ENCODE measurements at places on chromosomes 11 and 22.

DNA sequence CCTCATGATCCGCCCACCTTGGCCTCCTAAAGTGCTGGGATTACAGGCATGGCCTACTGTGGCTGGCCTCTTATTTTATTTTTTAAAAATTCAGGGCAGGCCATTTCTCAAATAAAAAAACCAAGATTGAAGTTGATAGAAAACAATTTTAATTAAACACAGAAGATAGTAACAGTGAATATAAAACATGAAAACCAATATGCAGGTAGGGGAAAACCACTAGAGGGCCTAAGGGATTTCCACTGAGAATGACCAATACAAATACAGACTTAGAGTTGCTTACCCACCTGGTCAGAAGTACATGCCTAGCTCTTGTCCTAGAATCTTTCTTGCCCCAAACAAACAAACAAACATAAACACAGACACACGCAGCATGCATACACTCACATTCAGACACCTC lies 1.7 kb upstream of the RTCB start:
- DNase-seq = no peak

DNA sequence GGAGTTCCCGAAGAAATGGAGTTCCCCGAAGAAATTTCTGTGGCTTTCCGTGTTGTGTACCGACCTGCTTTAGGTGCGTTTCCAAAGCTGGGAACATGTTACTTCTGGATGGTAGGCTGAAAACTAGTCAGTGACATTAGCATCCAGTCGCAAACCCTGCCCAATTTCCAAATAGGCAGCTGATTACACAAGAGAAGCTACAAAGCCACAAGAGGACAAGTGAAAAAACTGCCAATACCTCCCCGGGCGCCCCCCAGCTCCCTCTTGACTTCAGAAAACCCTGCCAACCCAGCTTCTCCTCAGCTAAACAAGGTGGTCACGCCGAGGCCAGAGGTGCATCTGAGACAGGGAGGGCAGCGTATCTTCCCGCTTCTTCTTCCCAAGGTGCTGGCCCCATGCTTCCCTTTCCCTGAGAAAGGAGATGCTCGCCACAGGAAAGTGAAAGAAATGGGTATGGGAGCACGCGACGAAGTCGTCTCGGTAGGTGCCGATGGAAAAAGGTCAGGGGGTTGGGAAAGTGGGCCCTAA lies 551 bp downstream of the AGBL2 start:
- peak; percentile 30 for DNase-seq

GRCh38 chr11:60018058-60018457 lies 1.1 kb downstream of the OOSP4B start:
- no peak for DNase-seq

DNA sequence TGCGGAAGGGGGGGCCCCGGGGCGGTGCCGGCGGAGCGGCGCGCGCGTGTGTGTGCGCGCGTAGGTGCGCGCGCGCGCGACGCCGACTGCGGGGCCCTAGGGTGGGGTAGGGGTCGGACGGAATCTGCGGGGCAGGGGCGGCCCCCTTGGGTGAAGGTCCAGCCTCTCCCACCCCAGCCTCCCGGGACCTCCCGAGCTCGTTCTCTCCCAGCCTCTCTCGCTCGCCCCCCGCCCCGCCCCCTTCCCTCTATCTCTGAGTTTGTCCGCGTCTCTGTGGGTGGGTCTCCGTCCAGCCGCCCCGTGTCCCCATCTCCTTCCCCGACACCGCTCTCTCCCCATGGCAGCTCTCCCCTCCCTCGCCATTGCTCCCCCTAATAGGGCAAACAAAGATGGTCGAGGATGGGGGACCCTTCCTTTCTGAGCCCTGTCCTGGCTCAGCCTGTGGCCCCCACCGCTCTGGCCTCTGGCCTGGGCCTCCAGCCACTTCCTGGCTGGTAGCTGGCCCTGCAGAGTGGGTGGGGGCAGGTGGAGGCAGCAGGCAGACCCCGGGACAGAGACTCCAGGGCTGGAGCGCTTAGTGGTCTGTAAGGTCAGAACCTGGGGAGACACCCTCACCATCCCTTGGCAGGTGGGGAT lies 33.0 kb upstream of the PRR5 start:
- DNase-seq = no peak

DNA sequence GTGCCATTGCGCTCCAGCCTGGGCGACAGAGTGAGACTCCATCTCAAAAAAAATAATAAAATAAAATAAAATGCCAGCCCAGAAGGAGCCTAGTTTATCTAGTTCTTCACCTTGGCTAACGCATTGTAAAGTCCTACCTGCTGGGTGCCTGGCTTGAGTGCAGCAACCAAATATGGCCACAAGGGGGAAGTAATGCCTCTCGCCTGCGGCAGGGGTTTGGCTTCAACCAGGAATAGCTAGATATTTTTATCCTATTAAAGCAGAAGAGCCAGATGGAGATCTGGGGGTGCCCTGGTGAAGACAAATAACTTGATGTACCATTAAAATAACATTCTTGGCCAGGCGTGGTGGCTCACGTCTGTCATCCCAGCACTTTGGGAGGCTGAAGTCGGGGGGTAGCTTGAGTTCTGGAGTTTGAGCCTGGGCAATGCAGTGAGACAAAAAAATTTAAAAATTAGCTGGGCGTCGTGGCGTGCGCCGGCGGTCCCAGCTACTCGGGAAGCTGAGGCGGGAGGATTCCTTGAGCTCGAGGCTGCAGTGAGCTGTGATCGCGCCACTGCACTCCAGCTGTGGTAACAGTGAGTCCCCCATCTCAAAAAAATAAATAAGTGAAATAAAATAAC lies 20.6 kb upstream of the PLEKHB1 start:
- peak; percentile 79 for DNase-seq

DNA sequence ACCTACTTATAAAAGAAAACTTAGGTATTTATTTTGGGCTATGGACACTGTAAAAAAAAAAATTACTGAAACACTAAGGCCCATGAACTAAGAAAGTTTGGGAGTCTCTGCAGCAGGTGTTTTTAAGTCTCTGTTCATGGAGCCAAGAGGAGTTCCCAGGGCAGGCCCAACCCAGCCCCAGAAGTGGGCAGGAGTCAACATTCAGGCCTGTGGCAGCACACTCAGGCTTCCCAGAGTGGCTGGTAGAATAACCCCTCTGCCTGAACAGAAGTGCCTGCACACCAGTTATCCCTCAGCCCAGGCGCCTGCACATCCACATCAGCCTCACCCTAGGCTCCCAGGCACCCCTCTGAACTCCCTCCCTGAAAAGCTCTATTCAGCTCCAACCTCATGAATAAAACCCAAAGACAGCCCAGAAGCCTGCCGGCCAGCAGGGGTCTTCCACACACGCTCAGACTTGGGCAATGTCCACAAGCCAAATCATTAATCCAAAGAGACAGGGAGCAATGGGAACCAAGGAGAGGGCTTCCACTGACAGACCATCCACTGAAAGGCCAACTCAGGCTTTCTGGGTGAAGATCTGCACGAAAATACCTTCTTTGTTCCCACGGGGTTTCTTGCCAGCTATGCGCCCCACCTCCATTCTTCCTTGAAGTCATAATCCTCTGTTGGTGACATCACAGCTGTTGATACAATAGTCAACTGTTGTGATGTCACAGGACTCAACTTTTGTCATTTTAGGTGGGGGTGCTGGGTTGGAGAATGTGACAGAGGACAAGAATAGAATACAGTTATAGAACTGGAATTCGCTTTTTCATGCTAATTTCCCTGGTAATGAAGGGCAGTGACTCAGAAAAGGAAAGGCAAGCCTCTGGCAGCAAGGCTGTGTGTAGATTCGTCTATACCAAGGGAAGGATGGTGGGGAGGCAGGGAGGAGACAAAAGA lies 83.7 kb downstream of the RPL27A start:
- no peak for DNase-seq

DNA sequence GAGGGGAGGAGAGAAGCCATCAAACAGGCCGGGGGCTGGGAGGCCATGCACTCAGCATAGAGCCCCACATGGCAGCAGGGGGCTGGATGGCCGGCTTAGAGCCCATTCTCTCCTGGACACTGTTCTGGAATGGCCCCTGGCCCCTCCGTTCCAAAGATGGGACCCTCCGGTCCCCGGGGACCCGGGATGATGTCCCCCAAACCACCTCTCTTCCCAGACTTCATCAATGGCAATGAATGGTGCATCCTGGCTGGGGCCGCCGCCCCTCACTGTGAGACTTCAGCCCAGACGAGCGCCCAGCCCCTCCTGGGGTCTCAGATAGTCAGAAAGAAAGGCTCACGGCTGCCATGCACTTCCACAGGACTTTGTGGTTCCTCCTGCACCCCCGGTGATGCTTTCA lies 13.8 kb upstream of the RTN4R start:
- no peak for DNase-seq

Data from suppressor macrophage treated with lipopolysaccharide for 4 hours (primary cell).